ENCODE measurements at places on chromosomes 2 and 18.

DNA sequence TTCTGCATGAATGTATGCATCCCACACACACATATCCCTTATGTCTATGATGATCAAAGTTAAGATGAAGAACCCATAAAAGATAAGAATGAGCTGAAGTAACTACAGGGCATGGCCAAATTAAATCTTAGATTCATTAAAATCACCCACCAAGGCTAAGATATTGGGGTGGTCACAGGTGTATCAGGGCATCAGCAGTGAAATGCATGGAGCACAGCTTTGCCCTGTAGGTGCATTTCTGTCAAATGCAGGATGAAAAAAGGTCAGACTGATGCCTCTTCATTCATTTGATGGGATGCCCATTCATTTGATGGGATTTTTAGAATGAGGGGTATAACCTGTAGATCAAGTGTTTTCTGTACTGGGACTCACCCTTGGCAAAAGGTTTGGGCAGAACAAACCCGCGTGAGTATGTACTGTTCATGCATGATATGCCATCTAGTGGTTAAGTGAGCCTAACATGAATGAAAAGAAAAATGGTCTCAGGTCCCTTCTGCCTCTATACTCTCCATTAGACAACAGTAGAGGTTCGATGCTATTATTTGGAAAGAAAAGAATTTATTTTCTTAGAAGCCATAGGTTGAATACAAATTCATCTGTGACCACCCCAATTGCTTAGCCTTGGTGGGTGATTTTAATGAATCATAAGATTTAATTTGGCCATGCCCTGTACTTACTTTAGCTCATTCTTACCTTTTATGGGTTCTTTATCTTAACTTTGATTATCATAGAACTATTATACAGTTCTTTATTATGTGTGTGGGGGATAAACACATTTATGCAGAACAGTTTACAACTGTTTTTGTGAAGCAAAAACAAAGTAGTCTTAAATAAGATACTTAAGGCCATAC is 43.2 kb upstream of the NOSTRIN start:
- peak; percentile 55 for DNase-seq

GRCh38 chr18:64271246-64271645 is 122.4 kb upstream of the LINC00305 start:
- no peak for DNase-seq

- peak; percentile 87 for DNase-seq
Observed at GRCh38 chr2:238426568-238427434, at the start of gene ASB1. Gene ASB1 (plus strand): TSS chr2:238426927. CDS start chr2:238427071, 144 bp downstream.

GRCh38 chr2:375270-375955 is 87.5 kb upstream of the ALKAL2 start:
- DNase-seq, result no peak

GRCh38 chr2:60042023-60042422 is 511.4 kb downstream of the BCL11A start:
- DNase-seq, result no peak

- DNase-seq, result no peak
Observed at GRCh38 chr18:26667046-26667445, 118.7 kb upstream of the KCTD1 start.

DNA sequence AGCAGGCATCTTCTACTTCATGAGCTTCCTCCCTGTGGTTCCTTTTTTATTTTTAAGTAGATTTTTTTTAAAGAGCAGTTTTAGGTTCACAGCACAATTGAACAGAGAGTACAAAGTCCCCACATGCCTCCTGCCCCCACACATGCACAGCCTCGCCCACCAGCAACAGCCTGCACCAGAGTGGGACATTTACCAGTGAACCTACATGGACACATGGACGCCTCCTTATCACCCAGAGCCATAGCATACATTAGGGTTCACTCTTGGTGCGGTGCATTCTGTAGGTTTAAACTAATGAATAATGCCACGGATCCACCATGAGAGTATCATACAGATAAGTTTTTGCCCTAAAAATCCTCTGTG is 40.9 kb downstream of the HS1BP3 start:
- no peak for DNase-seq

DNA sequence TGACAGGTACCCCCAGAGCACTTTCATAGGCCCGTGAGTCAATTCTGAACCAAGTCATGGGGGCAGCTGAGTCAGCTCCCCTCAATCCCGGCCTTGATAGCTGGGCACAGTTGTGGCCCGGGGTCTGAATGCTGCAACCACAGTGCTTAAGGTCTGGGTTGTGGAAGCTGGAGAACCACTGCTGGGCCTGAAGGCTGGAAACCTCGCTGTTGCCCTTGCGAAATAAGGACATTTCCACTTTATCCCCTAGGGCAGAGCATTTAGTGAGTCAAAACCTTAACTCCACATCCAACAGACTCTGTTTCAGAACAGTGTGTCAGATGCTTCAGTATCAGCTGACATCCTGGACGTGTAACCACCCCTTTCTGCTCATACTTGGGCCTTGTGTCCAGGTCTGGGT is 58.6 kb downstream of the SP110 start:
- no peak for DNase-seq

GRCh38 chr18:60935041-60935910 is 398.0 kb upstream of the CDH20 start:
- DNase-seq, result no peak

- DNase-seq, result peak; percentile 38
Observed at GRCh38 chr2:58448065-58448507, 207.0 kb upstream of the FANCL start.

DNA sequence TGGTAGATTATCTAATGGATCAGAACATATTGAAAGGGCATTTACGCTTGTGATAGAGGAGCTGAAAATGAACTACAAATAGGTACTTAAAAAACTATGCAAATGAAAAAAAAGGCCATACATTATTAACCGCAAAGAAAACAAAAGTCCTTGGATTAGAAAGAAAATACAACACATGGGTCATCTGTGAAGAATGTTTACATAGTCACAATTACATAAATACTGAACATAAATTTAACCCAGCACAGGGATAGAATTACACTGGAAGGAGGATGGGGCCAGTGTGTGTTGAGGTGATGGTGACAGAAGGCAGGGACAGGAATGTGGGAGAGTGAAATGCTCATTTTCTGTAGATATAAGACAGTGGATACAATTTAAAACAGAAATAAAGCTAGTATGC is 6.6 kb downstream of the NTSR2 start:
- DNase-seq, result no peak

DNA sequence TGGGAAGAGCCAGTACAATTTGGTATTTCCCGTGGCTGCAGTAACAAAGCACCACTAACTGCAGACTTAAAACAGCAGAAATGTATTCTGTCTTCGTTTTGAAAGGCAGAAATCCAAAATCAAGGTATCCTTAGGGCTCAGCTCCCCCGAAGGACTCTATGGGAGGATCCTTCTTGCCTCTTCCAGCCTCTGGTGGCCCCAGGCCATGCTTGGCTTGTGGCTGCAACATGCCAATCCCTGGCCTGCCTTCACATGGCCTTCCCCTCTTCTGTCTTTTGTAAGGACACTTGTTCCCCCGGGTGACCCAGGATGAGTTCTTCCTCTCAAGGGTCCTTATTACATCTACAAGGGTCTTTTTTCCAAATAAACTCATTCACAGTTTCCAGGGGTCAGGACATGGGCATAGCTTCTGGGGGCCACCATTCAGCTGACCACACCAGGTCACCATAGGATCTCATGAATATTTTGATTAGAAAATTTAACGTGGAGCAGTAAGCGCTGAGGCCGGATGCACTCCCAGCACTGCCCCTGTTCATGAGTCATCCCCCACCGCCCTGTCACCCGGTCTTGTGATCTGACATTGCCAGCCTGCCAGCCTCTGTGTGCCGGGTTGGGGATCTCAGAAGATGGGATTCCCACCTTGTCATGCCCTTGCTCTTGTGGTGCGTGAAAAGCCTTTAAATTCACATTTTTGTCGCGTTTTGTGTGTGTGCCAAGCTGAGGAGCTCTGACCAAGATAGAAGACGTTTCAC is 61.2 kb upstream of the B3GNT7 start:
- DNase-seq, result no peak

DNA sequence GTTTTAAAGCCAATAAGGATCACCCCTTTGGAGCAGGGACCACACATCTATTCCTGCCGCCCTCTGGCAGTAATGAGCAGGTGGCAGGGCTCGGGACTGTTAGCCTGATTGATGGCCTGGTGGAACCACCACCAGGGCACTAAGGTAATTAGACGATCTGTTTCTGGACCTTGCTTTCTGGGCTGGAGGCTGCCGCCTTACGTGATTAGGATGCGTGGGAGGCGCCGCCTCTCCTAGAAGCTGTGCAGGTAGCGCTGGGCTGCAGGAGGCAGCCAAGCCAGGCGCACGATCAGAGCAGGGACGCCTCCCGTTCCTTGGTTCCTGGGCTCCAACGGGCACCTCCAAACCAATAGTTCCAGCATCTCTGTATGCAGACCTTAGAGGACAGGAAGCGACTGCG is 242.6 kb upstream of the RAB12 start:
- no peak for DNase-seq

- no peak for DNase-seq
Observed at GRCh38 chr18:46374850-46375249, 270.7 kb downstream of the HAUS1 start.

DNA sequence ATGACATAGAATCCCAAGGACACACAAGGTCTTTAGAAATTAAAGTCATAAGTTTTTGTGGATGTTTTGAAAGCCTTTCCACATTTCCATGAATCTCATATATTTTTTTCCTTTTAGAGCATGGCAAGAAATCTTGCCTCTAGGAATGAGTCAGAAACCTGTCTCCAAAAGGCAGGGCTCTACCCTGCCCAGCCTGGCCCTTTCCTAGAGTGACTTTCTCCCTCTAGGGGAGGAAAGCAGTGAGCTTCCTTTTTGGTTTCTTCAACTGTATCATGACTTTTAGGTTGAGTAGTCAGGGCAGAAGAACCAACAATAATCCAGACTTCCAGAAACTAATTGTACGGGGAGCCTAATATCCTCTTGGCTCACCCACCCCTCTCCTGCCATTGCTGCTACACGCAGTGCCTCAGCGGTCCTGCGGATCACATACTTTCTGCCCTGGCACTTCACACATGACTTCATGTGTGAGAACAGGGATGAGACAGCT is 300.3 kb downstream of the AGPS start:
- no peak for DNase-seq

DNA sequence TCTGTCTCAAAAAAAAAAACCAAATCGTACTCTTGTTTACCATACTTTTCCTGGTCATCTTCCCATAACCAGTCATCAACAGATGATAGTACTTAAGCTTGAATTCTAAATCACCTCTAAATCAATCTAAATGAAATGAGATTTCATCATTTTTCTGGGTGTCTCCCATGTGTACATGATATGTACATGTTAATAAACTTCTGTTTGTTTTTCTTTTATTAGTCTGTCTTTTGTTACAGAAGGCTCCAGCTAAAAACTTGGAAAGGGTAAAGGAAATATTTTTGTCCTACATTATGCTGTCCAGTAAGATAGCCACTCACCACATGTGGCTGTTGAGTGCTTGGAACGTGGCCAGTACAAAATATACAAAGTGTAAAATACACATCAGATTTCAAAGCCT is 78.7 kb upstream of the MSH6 start:
- DNase-seq, result no peak

- DNase-seq, result no peak
Observed at GRCh38 chr2:102358496-102358895, 2.9 kb downstream of the IL18R1 start.

GRCh38 chr18:321865-322467 is 54.1 kb upstream of the THOC1 start:
- no peak for DNase-seq

- DNase-seq, result no peak
Observed at GRCh38 chr18:74375999-74376398, 60.4 kb downstream of the C18orf63 start.

- DNase-seq, result no peak
Observed at GRCh38 chr2:29763371-29763770, 158.0 kb downstream of the ALK start.

DNA sequence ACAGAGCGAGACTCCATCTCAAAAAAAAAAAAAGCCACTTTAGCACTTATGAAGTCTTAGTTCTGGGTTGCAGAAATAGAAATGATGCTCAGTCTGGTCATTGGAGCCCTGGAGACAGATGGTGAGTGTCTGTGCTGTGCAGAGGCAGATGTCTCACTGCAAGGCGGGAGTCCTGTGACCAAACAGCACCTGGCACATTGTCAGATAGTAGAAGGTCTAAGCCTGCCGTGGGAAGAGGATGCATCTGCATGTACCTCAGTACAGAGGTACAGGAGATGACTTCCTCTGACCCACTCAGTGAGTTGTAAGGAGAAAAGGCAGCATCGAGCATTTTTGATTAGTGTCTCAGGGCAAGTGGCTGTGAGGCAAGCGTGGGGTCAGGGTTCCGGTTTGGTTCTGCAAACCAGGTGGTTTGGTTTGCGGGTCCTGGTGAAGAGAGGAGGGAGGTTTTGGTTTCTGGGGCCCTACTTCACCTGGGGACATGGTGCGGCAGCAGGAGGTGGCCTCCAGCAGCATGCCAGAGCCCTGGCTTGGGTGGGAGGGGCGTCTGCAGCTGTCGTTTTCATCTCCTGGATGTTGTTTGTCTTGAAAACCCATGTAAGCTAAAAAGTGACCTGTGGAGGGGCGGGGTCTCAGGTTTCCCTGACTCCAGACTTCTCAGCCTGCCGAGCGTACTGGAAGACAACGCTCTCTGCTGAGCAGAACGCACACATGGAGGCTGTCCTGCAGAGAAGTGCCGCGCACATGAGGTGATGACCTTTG is 3.8 kb downstream of the RBFA start:
- DNase-seq, result no peak
